ENCODE measurements at places on chromosomes 6 and 20. TPM values are rescaled to one million over a fixed set of nuclear protein-coding genes. Genes with fewer than 3 reads are reported as not detected.

BTN1A1 gene
- not detected for total RNA-seq

GRCh38 chr20:25024171-25024570, 31.6 kb upstream of the APMAP start:
- DNase-seq = peak; percentile 3

- DNase-seq = no peak
Observed at GRCh38 chr6:21103626-21104224, 489.8 kb upstream of the SOX4 start.

- no peak for DNase-seq
Observed at GRCh38 chr20:53636540-53637097, 43.0 kb upstream of the ZNF217 start.

- DNase-seq = peak; percentile 5
Observed at GRCh38 chr6:21348504-21349195, 244.9 kb upstream of the SOX4 start.

- no peak for DNase-seq
Observed at GRCh38 chr6:89475634-89476033, 42.7 kb downstream of the ANKRD6 start.

BPIFB1 gene
- total RNA-seq = not detected

DNAH8 gene
- total RNA-seq = not detected

DNA sequence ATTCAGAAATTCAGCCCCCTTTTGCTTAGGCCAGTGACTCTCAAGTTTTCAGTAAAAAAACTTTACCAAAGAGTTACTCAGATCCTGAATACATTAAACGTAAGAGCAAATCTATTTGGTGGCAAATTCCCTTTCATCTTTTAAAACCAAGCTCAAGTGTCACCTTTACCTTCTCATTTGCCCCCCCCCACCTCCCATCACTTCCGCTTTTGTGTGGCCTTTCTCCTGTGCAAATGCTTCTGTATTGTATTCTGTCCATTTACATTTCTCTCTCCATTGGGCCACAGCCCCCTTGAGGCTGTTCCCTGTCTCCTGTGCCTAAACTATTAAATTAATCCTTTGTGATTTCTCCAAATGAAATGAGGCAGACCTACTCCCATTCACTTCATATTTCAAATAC, 1.9 kb downstream of the NOL7 start:
- no peak for DNase-seq

DNA sequence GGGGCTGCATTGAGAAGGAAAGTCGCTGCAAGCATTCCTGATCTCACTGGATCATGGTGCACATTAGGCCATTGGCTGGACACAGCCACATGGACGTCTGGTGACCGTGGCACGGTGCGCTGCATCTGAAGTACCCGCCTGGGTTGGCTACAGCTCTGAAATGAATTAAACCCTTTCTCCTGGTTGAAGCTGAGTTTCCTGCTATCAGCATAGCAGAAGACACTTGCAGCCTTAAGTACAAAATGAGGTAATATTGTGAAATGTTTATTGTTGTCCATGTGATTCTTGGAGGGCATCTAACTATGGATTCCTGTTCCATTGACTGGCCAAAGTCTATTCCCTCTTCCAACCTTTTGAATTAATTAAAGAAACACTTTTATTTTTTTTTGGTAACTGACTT, 89.8 kb upstream of the ADTRP start:
- no peak for DNase-seq

OOEP gene
- total RNA-seq = not detected

DNA sequence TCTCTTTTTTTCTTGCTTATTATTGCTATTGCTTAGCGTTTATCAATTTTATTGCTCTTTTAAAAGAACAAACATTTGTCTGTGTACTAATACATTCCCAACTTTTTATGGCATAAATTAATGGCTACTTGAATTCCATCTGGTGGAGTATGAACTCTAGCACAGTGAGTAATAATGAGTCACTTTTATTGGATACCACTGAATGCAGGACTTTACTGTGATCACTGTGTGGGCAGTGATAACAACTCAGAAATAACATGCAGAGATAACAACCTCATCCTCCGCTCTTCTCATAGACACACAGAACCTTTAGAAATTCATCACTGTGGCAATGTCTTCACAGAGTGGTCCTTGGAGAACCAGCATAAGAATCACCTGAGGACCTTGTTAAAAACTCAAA, 174.9 kb upstream of the PRND start:
- no peak for DNase-seq

DNA sequence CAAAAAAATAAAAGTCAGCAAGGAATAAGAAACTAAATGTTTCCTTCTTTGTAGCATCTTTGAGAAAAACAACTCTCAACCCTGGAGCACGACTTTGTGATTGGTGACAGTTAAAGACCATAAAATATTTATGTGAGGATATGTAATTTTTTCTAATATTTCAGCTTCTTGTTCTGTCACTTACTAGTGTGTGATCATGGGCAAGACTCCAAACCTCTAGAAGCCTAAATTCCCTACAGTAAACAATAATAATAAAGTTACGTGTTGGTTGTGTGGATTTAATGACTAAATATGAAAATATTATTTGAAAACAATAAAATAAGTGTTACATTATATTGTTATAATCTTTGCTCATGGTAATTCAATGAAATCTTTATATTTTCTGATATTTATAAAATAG, 735.6 kb upstream of the MARCKS start:
- no peak for DNase-seq

- no peak for DNase-seq
Observed at GRCh38 chr6:16559071-16559470, 202.2 kb downstream of the ATXN1 start.

NOX3 gene
- total RNA-seq = not detected

GJA10 gene
- not detected for total RNA-seq

CGAS gene
- 3.1 TPM for total RNA-seq

- DNase-seq = no peak
Observed at GRCh38 chr20:61887596-61888093, 178.0 kb downstream of the TAF4 start.

DNA sequence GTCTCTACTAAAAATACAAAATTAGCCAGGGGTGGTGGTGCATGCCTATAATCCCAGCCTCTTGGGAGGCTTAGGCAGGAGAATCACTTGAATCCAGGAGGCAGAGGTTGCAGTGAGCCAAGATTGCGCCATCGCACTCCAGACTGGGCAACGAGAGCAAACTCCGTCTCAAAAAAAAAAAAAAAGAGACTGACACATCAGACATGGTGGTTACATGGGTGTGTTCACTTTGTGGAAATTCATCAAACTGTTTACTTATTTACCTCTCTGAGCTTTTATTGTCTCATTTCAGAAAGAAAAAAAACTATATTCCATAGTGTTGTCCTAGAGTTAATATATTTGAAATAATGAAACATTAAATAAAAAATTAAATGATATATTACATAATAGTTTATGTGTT, 64.8 kb downstream of the MBOAT1 start:
- no peak for DNase-seq

PLN gene
- 2.3 TPM for total RNA-seq

DNA sequence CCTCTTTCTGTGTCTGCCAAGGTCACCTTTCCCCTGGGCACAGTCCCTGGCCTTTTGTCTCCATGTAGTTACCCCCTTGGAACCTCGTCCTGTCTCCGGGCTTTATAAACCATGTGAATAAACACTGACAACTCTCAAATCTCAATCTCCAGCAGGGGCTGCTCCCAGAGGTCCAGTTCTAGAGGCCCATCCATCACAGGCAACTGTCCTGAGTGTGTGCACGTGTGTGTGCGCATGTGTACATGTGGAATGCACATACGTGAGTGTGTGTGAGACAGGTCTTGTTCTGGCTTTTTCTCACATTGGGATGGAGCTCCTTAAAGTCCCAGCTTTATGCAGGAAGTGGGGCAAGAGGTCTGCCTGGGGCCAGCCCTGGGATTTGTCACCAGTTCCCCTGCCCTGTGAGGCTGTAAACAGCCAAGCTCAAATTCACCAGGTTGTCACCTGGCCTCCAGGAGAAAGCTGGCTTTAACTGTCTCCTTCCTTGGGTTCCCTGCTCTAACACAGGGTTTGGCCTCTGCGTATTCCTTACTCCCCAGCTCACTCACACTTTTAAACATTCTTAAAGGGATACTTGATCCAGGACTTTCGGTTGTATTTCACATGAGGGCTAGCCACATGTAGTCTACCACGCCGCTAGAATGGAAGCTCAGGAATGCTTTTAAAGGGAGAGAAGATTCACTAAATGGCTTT, 42.7 kb downstream of the RAMACL start:
- DNase-seq = no peak

DNA sequence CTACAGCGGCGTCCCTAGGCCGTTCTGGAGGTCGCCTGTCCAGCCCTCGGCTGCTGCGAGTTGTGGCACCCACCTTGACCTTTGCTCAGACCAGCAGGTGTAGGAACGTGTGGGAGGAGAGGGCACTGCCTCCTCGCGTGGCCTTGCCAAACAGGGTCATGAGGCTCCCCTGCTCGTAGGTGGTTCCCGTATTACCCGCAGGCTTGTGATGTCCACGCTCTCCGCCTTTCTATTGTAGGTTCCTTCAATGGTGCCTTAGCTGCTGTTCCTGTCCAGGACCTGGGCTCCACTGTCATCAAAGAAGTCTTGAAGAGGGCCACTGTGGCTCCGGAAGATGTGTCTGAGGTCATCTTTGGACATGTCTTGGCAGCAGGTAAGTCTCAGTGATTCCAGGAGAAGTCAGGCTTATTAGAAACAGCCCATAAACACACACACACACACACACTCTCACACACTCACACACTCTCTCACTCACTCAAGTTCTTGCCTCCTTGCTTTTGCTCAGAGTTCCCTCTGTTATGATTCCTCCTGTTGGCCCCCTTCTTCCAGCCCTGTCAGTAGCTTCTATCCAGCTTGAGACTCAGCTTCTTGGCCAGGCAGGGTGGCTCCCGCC, 942 bp downstream of the ACAT2 start:
- no peak for DNase-seq

GRCh38 chr6:149436647-149437046, 36.6 kb downstream of the SUMO4 start:
- DNase-seq = no peak

CAP2 gene
- 2.3 TPM for total RNA-seq

DEFB132 gene
- total RNA-seq = not detected

DNA sequence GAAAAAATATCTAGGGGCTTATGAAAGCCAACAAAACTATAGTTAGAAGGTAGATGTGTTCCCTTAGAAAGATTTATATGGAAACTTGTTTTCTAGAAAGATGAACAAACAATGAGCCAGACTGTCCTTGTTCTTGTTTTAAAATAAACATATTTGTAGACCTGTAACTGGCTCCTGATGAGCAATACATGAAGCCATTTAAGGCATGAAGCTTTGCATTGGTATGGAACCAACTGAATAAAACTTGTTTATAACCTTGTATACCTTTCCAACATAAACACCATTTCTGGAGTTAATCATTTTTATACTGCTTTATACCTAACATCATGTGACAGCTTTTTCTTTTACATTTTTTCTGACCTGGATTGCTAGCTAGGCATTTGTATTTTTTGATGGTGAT, 247.8 kb downstream of the PRL start:
- DNase-seq = no peak

- DNase-seq = peak; percentile 52
Observed at GRCh38 chr6:21593927-21594415, 420 bp downstream of the SOX4 start.

SIRT5 gene
- total RNA-seq = 11.2 TPM

SPATS1 gene
- not detected for total RNA-seq

DNA sequence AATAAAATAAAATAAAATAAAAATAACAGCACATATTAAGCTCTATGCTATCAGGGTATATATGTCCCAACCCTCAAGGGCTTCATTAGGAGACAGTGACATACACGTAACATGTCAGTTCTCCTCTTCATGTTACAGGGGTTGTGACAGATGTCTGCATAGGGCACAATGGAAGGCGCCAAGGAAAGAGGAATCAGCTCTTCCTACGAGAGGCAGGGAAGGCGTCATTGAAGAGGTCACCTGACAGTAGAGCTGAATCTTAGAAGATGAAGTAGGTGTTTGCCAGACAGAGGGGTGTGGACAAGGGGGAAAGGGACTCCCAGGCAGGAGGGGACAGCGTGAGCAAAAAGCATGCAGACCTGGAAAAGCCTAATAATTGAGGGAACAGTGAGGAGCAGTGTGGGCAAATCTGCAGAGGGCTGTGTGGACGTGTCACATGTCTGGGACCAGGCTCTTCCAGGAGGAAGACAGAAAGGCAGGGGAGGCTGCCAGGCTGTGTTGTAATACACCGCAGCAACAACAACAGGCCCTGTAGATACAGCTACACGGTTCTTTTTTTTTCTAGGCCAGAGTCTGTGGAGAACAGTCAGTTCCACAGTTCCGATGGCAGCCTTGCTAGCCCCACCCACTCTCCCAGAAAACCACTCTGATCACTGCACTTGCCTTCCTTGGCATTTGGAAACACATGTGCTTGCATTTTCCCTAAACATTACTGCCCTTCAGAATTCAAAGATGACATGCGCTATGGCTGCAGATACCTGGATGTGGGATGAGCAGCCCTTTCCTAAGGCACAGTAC, 2.5 kb upstream of the FKBP5 start:
- DNase-seq = peak; percentile 92

EMILIN3 gene
- total RNA-seq = not detected

DNA sequence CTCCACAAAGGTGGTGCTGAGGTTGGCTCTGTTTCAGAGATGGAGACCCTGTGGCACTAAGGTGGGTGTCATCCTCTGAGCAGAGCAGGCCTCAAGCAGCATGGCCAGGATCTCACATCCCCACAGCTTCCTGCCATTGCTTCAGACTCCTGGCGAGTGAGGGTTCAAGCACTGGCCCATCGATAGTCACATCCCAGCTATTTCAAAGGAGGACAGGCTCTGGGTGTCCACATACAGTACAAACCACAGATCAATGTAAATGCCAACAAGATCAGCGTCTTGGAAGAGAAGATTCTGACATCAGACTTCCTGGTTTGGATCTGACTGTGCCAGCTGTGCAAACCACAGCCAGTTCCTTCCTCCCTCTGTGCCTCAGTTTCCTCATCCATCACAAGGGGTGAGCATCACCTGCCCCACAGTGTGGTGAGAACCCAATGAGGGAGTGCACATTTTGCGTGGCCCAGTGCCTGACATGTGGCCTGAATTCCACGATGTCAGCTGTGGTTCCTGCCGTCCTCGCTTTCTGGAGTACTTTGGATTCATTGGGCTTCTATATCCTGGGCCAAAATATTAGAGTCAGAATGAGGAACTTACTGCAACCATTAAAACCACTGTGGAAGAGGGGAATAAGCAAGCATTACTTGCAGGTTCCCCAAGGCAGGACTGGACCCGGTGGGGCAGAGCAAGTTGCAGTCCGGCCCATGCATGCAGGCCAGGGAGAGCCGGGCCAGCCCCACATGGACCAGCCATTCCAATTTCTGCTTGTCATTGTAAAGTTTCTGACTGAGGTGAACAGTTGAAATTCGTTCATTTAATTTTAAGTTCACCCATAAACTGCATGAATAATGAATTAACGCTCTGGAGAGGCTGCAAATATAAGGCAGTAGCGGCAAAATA, 236.0 kb downstream of the TTLL2 start:
- no peak for DNase-seq

FAM217A gene
- total RNA-seq = not detected

ENPP4 gene
- total RNA-seq = 5.9 TPM

AGER gene
- 4.9 TPM for total RNA-seq

DNA sequence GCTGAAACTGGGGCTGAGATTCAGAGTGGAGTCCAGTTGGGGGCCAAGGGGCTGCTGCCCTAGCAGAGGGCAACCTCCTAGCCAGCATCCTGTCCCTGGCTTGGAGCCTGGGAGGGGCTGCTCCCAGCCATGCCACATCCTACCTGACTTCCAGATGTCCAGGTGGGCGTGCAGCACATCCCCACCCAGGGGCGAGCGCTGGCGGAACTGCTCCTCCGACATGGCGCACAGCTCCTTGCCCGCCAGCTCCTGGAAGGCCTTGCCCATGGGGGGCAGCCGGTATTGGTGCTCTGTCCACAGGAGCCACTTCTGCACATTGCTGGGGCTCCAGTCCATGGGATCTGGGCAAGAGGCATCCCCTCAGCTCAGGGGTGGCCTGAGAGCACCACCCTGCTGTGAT, 15.3 kb downstream of the SPDEF start:
- DNase-seq = no peak

Data from body of pancreas (tissue), 4 donors.